ENCODE measurements at places on chromosomes 6 and 20. TPM values are rescaled to one million over a fixed set of nuclear protein-coding genes. Genes with fewer than 3 reads are reported as not detected.

Gene FHL5
- polyA plus RNA-seq, result 0.24 TPM

Gene TENT5A
- polyA plus RNA-seq, result 3.7 TPM

Gene SRPK1
- 51.9 TPM for polyA plus RNA-seq

Gene RSPH9
- 1.6 TPM for polyA plus RNA-seq

Gene TSBP1
- 0.11 TPM for polyA plus RNA-seq

Gene SLC4A11
- polyA plus RNA-seq, result 2.3 TPM

Gene FRK
- polyA plus RNA-seq, result 3.5 TPM

Gene CALHM5
- polyA plus RNA-seq, result 2.2 TPM

Gene CCN5
- 0.22 TPM for polyA plus RNA-seq

Gene TSPO2
- polyA plus RNA-seq, result 0.60 TPM

Gene PPP1R3G
- 1.8 TPM for polyA plus RNA-seq

Gene DSP
- 83.5 TPM for polyA plus RNA-seq

Gene OR12D3
- polyA plus RNA-seq, result not detected

Gene F13A1
- polyA plus RNA-seq, result 12.7 TPM

Gene TFAP2C
- polyA plus RNA-seq, result 0.87 TPM

Gene SCRT2
- polyA plus RNA-seq, result 0.07 TPM

Gene HSPA12B
- 11.8 TPM for polyA plus RNA-seq

Gene MEP1A
- not detected for polyA plus RNA-seq

Gene VSTM2L
- polyA plus RNA-seq, result 2.1 TPM

Gene FAXC
- polyA plus RNA-seq, result 4.3 TPM

Gene PPP1R14C
- 22.9 TPM for polyA plus RNA-seq

Gene RNF182
- 4.1 TPM for polyA plus RNA-seq

Gene SAMD5
- 16.7 TPM for polyA plus RNA-seq

Gene LTB
- polyA plus RNA-seq, result 1.8 TPM

Gene OR2H1
- polyA plus RNA-seq, result not detected

Gene SOBP
- 15.3 TPM for polyA plus RNA-seq

Gene SDHAF4
- 19.4 TPM for polyA plus RNA-seq
